CD4-positive, CD25-positive, alpha-beta regulatory T cell (primary cell): ENCODE measurements at places on chromosomes 2 and 18. TPM values are rescaled to one million over a fixed set of nuclear protein-coding genes. Genes with fewer than 3 reads are reported as not detected.

DNA sequence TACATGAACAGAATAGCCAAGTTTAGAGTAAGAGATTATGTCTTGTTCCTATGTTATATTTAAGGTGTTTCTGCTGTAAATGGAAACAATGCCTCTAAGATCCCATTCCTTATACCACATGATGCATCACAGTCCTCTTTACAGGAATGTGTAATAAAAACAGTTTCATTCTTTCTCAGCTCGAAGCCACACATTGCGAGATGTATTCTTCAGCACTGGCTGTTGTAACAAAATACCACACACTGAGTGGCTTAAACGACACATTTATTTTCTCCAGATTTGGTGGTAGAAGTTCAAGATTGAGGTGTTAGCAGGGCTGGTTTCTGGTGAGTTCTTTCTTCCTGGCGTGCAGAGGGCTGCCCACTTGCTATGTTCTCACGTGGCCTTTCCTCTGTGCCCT lies 246.2 kb downstream of the SOCS6 start:
- no peak for DNase-seq

- DNase-seq = no peak
Observed at GRCh38 chr2:36411962-36412444, 56.4 kb downstream of the CRIM1 start.

GRCh38 chr18:39305766-39306165 lies 1740.2 kb upstream of the CELF4 start:
- DNase-seq = no peak

DNA sequence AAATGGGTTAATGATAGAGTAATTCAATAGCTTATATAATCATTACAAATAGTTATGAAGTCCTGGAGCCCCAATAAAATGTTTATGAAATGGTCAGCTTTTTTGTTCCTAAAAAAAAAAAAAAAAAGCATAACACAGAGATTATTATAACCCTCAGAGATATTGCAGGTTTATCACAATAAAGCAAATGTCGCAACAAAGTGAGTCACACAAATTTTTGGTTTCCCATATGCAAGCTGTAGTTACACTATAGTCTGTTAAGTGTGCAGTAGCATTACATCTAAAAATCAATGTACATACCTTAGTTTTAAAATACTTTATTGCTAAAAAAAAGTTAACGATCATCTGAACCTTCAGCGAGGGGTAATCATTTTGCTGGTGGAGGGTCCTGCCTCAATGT lies 20.0 kb downstream of the WDFY1 start:
- no peak for DNase-seq

DNA sequence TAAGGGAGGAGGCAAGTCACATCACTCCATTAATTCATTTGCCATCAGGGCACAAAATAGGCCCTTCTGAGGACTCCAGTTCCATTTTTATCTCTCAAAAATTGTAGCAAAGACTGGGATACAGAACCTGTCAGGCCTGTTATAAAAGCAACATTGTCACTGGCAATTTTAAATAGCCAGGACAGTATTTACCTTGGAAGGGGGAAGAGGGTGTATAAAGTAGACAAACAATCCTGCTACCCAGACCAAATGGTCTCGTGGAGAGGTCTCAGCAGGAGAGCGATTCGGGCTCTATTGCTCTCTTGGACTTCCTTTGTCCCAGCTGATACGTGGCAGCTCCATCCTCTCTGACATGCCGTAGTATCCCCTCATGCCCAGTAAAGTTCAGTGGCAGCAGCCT lies 740.3 kb upstream of the HS6ST1 start:
- no peak for DNase-seq

DNA sequence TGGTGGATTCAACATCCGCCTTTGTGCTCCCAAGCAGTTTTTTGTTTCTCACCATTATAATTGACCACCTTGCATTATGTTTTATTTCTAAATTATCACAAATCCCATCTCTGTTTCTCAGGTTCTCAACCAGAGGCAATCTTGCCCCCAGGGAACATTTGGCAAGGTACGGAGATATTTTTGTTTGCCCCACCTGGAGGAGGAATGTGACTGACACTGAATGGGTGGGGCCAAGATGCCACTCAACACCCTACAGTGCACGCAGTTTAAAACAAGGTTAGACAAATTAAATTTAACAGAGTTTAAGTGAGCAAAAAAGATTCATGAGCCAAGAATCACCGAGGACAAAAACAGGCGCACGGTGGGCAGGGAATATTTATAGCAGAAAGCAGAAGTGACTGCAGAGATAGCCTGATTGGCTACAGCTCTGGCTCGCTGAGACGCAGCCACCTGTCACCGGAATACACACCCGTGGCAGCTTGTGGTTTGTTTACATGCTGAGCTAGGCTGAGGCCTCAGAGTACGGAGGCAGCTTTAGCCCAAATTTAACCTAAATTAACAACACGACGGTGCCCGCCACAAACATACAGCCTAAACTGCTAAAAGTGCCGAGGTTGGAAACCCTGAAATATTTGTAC lies 150.0 kb upstream of the ALKAL2 start:
- DNase-seq = peak; percentile 84

DNA sequence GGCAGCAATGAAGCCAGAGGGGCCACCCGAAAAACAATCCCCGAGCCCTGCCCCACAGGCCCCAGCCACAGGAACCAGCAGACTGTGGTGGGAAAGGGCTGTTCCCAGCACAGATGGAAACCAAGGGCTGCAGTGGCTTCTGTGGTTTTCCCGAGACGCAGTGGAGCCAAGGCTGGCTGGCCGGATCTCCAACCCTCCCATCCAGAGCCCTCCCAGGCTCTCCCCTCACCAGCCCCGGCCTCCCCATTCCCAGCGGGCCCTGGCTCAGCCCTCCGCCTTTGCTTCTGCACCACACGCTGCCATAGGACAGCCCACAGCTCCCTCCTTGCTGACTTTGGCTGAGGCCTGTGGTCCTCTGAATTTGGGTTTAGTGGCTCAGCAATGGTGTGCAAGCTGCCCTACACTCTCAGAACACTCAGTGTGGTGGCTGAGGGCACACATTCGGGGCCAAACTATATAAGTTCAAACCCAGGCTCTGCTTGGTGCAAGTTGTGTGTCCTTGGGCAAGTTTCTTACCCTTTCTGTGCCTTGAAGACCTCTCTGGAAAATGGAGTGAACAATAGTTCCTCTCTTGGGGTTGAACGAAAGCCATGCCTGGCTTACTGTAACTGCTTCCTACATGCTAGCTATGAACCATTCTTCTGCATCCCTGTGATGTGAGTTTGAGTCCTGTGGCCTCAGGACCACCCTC lies 200.1 kb downstream of the SMAD7 start:
- DNase-seq = no peak

DNA sequence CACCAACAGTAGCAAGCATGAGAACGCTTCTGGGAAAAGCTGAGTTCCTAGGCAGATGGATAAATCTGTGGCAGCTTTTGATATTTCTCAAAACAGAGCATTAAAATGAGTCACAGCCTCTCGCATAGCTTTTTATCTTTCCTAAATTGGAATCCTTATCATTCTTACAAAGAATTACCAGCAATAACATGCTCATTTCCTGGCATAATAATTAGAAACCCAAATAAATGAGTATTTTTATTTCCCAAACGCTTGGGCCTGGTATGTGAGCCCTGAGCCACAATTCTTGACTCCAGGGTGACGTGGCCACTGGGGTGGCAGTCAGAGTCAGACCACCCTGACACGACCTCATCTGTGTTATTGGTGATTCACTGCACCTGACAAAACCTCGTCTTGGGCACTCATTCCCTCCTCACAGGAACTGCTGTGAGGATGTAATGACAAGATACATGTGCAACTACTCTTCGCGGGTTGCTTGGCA lies 210.7 kb downstream of the ARL4C start:
- DNase-seq = no peak

GRCh38 chr2:138476940-138477339 lies 24.6 kb upstream of the SPOPL start:
- no peak for DNase-seq

GRCh38 chr2:128729051-128729450 lies 410.4 kb upstream of the HS6ST1 start:
- DNase-seq = no peak

- DNase-seq = no peak
Observed at GRCh38 chr2:173101687-173102086, 26.0 kb downstream of the MAP3K20 start.

DNA sequence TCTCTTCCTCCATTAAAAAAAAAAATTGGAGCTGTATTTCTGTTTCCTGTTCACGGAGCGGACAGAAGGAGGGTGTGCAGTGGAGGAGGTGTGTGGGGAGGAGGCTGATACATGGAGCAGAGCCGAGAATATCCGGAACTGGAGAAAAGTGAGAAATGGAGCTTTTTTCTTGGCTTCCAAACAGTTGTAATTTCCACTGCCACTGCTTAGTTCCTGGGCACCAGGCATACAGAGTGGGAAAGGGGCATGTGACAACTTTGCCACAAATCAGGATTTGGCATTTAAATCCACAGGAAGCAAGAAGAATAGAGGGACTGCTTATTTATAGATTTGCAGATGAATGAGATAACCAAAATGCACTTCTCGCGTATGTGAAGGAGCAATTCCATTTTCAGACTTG lies 71.2 kb downstream of the BCL11A start:
- no peak for DNase-seq

- DNase-seq = no peak
Observed at GRCh38 chr2:75808793-75809535, 98.2 kb upstream of the GCFC2 start.

- DNase-seq = no peak
Observed at GRCh38 chr2:3127710-3128109, 249.9 kb downstream of the EIPR1 start.

DNA sequence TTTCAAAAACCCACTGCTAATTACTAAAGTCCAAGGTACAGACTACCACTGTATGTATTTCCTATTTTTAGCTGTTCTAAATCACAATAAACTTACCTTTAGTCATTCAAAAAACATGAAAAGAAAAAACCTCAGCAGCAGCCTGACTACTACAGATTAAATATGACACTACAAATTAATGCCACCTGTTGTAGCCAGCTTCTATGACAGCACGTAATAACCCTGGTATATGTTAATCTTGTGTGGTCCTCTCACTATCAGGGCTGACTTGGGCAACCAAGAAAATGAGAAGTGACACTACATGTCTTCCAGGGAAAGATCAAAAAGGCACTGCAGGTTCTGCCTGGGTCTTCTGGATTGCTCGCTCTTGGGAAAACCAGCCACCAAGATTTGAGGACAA lies 90.6 kb upstream of the FAM124B start:
- no peak for DNase-seq

- peak; percentile 46 for DNase-seq
Observed at GRCh38 chr2:144325086-144325485, 194.8 kb downstream of the ZEB2 start.

- no peak for DNase-seq
Observed at GRCh38 chr18:63888470-63889190, 1.1 kb downstream of the SERPINB2 start.

- peak; percentile 9 for DNase-seq
Observed at GRCh38 chr2:64989982-64990614, 899 bp downstream of the SLC1A4 start.

GRCh38 chr2:218224186-218224585 lies 7.2 kb downstream of the ARPC2 start:
- no peak for DNase-seq

DNA sequence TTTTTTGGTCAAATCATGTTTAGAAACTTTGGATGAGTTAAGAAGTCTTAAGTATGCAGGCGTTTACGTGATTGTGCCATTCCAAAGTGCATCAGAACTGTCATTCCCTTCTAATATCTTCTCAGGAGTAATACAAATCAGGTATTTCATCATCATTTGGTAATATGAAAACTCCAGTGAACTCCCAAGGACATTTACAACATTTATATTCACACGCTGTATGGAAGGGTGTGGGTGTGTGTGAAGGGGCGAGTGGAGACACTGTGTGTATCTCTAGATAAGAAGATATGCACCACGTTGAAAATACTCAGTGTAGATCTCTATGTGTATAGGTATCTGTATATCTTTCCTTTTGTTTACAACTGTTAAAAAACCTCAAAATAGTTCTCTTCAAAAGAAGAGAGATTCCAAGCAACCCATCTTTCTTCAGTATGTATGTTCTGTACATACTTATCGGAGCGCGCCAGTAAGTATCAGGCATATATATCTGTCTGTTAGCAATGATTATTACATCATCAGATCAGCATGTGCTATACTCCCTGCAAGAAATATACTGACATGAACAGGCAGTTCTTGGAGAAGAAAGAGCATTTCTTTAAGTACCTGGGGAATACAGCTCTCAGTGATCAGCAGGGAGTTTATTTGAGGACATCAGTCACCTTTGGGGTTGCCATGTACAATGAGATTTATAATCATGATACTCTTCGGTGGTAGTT lies 29.3 kb downstream of the COX7A2L start:
- no peak for DNase-seq

GRCh38 chr18:79402977-79403722 lies 7.4 kb downstream of the NFATC1 start:
- DNase-seq = no peak

- DNase-seq = no peak
Observed at GRCh38 chr2:40719414-40719813, 267.5 kb upstream of the SLC8A1 start.

DNA sequence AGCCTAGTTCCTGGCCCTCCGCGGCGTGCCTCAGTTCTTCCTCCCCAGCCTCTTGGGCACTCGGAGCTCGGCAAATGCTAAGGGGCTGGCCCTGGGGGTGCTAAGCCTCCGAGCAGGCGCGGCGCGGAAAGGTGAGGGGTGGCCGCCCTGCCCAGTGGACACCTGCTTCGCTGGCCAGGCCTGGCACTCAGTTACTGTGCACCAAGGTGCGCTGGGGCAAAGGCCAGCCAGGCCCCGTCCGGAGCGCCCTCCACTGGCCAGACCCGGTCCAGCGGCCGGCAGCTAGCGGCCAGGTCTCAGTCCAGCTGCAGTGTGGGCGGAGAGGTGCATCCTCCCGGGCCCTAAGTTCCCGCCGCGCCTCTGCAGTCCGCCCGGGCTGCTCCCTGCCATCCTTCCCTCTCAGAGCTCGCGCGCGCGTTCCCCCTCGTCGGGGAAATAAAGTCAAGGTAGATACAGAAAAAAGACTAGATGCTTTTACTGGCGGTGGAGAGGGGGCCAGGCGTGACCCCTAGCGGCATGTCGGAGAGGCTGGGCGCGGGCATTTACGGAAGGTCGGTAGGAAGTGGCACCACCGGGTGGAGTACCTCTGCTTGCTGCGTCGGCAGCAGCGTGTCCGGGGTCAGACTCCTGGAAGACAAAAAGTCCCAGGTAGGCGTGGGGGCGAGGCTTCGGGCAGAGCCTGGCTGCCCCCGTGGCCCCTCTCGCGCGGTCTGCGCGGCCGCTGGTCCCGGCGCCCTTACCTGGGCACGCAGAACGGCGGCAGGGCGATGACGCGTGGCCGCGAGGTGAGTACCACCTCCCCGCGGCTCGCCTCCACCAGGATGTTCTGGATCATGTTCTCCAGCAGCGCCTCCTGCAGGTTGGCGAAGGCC lies 9.4 kb upstream of the CRYBA2 start:
- DNase-seq = peak; percentile 31

GRCh38 chr2:99797475-99797874 lies 307.7 kb upstream of the REV1 start:
- DNase-seq = no peak

The FLACC1 gene
- total RNA-seq = 7.0 TPM

The ADCY3 gene
- 67.6 TPM for total RNA-seq

The HES6 gene
- total RNA-seq = 1.5 TPM

The ANKRD30B gene
- not detected for total RNA-seq

The TNFRSF11A gene
- total RNA-seq = 2.2 TPM

The SCN1A gene
- total RNA-seq = not detected

The ZNF407 gene
- total RNA-seq = 34.0 TPM

The MRO gene
- total RNA-seq = not detected

The IL1A gene
- 0.17 TPM for total RNA-seq

The RESP18 gene
- not detected for total RNA-seq

The GPR35 gene
- total RNA-seq = 11.0 TPM

The ZSWIM2 gene
- not detected for total RNA-seq

The FSHR gene
- not detected for total RNA-seq

The LIMS3 gene
- not detected for total RNA-seq

The ABCG5 gene
- not detected for total RNA-seq
